ENCODE measurements at places on chromosomes 12 and 14.

DNA sequence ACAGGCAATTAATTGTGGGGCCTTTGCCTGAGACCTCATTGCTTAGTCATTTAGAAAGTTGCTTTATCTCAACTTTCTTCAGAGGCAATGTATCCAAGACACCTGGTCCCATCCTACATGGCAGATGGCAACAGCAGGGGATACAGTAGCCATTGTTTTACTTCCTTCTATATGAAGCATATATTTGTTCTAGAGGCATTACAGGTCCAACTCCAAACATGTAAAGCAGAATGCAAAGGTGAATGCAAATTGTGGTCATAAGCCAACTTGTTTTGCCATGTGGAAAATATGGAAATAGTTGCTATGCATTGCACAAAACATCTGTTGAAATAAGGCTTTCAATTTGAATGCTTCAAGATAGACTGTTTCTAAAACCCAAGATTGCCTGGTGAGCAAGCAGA lies 109.8 kb upstream of the BCAT1 start:
- H3K36me3 ChIP-seq = peaks cover 2% of the 10 kb centered on the region
- H3K4me3 ChIP-seq = no peak overlapping the region
- no peak overlapping the region for H3K27ac ChIP-seq
- no peak for DNase-seq
- no peaks in the 10 kb centered on the region for H3K27me3 ChIP-seq

- H3K4me1 ChIP-seq = peaks cover 4% of the 10 kb centered on the region
- H3K27ac ChIP-seq = no peak overlapping the region
Measured at GRCh38 chr14:92551044-92551841, 37.7 kb downstream of the RIN3 start.

- H3K27ac ChIP-seq = no peak overlapping the region
- H3K36me3 ChIP-seq = no peaks in the 10 kb centered on the region
- H3K4me3 ChIP-seq = no peak overlapping the region
Measured at GRCh38 chr12:46983959-46984841, 95.2 kb upstream of the PCED1B start.

DNA sequence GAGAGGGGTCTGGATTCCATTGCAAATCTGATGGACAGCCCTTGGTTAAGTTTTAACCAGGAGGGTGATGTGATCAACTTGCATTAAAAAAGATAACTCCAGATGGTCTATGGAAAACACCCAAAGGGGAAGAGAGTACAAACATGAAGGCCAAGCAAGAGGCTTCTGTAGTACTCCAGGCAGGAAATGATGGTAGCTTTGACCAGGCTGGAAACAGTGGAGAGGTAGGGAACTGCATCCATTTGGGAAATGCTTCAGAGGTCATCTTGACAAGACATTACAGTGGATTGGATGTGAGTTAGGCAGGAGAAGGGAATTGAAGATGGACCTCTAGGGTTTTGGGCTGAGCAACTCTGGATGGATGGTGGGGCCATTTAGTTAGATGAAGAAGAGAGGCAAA lies 391.1 kb downstream of the IPO8 start:
- no peak overlapping the region for H3K27ac ChIP-seq
- no peak for DNase-seq
- no peaks in the 10 kb centered on the region for H3K27me3 ChIP-seq
- H3K4me1 ChIP-seq = no peaks in the 10 kb centered on the region
- H3K36me3 ChIP-seq = no peaks in the 10 kb centered on the region

DNA sequence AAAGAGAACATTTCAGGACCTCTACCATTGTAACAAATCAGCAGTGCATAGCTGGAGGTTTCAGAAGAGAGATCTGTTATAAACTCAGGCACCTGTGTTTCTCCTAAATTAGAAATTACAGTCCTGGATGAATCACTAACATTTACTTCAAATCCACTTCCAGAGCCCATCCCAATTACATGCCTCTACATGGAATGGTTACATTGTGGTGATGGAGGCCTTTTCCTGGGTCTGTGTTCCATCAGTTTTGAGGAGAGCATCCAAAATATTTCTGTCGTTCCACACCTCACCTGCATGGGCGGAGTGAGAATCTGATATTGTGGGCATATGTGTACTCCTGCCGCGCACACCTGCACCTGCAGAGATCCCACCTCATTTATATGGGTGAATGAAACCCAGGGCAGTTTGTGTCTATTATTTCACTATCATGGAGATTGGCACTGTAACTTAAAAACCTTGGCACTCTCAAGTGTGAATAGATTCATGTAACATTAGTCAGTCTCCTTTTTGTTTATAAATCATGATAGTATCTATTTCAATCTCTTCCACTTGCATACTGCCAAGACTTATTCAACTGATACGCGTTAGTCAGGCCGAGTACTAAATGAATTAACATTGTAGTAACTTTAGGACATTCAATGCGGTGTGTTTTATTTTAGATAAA lies 215.1 kb upstream of the FAR2 start:
- H3K4me1 ChIP-seq = no peaks in the 10 kb centered on the region
- H3K4me3 ChIP-seq = no peak overlapping the region
- H3K27me3 ChIP-seq = no peaks in the 10 kb centered on the region
- no peak overlapping the region for H3K27ac ChIP-seq
- DNase-seq = no peak
- H3K36me3 ChIP-seq = no peaks in the 10 kb centered on the region

- H3K4me3 ChIP-seq = peak overlapping the region; percentile 42
- no peak overlapping the region for H3K27ac ChIP-seq
- peaks cover 64% of the 10 kb centered on the region for H3K27me3 ChIP-seq
- DNase-seq = peak; percentile 8
- H3K36me3 ChIP-seq = no peaks in the 10 kb centered on the region
- H3K4me1 ChIP-seq = peaks cover 11% of the 10 kb centered on the region
Measured at GRCh38 chr14:94768521-94769390, 1.2 kb downstream of the GSC start.

GRCh38 chr12:124332058-124332672 lies 37.3 kb downstream of the RFLNA start:
- H3K27ac ChIP-seq = no peak overlapping the region
- no peak for DNase-seq
- no peaks in the 10 kb centered on the region for H3K27me3 ChIP-seq
- H3K4me1 ChIP-seq = no peaks in the 10 kb centered on the region
- peaks cover 71% of the 10 kb centered on the region for H3K36me3 ChIP-seq
- no peak overlapping the region for H3K4me3 ChIP-seq

Data from effector memory CD4-positive, alpha-beta T cell (primary cell).